Nasal cavity respiratory epithelium epithelial cell of viscerocranial mucosa (primary cell): ENCODE measurements at places on chromosomes 2 and 18. TPM values are rescaled to one million over a fixed set of nuclear protein-coding genes. Genes with fewer than 3 reads are reported as not detected.

Gene NEU2
- not detected in 2 replicates for total RNA-seq

Gene TWIST2
- total RNA-seq: 1.1 and 4.8 TPM in 2 replicates

Gene ZC3H6
- total RNA-seq: 7.5 and 8.3 TPM in 2 replicates

Gene DSC3
- 362 and 394 TPM in 2 replicates for total RNA-seq

Gene SLC25A52
- total RNA-seq: under 0.01 and 0.28 TPM in 2 replicates

Gene PDCD1
- not detected in 2 replicates for total RNA-seq
